ENCODE measurements at places on chromosomes 7 and 10.

DNA sequence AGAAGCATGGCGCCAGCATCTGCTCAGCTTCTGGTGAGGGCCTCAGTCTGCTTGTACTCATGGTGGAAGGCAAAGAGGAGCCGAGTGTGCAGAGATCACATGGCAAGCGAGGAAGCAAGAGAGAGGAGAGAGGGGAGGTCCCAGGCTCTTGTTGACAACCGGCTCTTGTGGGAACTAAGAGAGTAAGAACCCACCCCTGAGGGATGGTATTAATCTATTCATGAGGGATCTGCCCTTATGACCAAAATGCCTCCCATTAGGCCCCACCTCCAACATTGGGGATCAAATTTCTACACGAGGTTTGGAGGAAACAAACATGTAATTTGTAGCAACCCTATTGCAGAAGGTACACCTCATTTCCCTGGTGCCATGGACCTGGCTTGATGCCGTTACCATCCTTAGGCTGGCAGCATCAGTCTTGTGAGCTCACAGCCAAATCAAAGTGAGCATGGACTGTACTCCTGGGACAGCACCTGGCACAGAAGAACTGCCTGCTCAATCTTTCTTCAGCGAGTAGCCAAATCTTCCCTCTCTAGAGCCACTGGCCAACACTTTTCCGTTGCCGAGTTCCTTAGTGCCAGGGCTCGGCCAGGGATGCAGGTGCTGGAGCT, 6.5 kb downstream of the BTBD16 start:
- no peak for DNase-seq

DNA sequence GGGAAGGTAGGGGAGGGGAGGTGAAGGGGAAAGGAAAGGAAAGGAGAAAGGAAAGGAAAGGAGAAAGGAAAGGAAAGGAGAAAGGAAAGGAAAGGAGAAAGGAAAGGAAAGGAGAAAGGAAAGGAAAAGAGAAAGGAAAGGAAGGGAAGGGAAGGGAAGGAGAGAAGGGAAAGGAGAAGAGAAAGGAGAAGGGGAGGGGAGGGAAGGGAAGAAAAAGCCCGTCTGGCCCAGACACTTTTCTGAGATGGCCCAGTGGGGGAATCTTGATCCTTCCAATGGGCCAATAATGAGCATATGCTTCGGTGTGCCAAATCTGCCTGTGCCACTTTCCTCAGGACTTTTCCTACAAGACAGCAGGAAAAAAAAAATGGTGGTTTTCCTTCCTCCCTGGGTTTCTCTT, 64.5 kb downstream of the CH25H start:
- DNase-seq: no peak

DNA sequence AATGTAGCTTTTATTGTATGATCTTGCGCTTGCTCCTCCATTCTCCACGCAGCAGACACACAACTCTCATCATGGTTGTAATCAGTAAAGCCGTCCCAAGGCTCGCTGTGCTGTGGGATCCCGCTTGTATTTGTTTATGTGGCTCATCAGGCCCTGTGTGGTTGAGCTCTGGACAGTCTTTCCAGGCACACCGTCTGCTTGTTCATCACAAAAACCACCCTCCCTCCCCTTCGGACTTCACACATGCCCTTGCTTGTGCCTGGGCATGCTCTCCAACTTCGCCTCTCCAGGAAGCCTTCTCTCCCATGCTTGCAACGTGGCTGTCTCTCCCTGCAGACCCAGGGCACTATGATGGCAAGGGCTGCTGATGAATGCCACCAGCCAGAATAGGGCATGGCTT, 62.4 kb downstream of the HK1 start:
- no peak for DNase-seq

GRCh38 chr7:45203936-45204445, 46.4 kb downstream of the RAMP3 start:
- DNase-seq: peak; percentile 84

DNA sequence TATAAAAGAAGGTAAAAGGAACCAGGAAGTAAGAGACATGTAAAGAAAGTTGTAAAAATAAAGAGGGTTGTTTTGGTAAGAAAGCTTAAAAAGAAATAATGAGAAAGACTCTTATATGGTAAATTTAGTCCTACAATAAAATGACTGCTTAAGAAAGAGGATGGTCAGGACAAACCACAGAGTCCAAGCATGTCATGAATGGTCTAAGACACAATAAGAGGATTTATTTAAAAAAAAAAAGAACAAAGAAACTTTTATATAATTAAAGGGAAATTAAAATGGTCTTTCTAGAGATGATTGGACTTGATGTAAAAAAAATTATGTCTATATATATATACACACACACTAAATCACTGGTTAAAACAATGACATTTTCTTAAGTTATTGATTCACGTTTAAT, 18.2 kb downstream of the ATAD1 start:
- no peak for DNase-seq

DNA sequence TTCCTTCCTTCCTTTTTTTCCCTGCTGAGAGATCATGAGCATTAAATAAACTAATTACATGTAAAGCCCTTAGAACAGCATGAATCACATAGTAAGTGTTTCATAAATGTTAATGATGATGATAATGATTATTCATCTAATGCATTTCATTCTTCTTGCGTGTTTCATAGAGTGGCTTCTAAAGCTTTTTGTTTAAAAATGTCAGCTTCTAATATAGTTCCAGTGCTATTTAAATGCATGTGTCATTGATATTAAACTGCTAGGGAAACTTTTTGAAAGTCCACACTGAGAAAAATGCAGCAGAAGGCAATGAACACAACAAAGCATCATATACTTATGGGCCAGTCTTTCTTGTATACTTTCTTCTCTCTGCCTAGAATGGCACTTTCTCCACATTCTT, 894.8 kb downstream of the REEP3 start:
- DNase-seq: no peak

- DNase-seq: no peak
Observed at GRCh38 chr7:44079331-44080021, 2.9 kb downstream of the POLM start.

DNA sequence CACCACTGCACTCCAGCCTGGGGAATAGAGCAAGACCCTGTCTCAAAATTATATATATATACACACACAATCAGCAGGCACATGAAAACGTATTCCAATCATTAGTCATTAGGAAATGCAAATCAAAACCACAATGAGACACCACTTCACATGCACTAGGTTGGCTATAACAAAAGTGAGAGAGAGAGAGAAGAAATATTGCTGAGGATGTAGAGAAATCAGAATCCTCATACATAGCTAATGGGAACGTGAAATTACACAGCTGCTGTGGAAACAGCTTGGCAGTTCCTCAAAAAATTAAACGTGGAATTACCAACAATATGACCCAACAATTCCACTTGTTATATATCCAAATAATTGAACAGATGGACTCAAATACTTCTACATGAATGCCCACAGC, 43.3 kb upstream of the CNNM1 start:
- DNase-seq: no peak

DNA sequence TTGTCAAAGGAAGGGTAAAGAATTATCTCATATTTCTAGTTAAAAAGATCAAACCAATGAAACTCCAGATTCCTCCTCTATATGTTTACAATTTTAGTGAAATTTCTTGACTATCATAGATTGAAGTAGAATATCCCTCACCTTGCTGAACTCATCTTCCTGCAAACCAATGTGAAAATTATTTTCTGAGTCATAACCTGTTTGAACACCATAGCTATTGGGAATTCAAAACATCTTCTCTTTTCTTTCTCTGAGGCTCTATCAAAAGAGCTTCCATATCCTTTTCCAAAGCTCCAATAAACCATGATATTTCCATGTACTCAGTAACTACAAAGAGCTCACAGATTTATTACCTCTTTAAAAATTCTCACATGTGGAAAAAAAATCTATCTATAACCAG, 134.3 kb downstream of the DOCK4 start:
- DNase-seq: no peak

DNA sequence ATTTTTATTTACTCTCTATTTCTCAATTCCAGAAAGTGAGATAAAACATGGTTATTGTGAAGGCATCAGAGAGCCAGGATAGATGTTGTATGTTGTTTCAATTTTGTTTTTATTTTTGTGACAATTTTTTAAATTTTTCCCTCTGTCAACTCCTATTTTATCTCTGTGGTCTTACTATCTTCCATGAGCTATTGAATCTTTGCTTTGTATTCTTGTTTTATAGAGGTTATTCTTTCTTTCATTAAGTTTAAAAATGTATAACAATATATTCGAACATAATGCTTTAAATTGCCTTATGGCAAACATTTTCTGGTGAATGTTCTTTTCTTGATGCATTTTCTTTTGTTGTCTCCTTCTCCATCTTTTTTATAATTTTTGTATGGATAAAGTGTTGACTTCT, 78.4 kb downstream of the POU6F2 start:
- no peak for DNase-seq

GRCh38 chr10:52908478-52908877, 135.9 kb upstream of the MBL2 start:
- DNase-seq: no peak

GRCh38 chr7:148397985-148398384, 192.6 kb upstream of the C7orf33 start:
- DNase-seq: no peak

DNA sequence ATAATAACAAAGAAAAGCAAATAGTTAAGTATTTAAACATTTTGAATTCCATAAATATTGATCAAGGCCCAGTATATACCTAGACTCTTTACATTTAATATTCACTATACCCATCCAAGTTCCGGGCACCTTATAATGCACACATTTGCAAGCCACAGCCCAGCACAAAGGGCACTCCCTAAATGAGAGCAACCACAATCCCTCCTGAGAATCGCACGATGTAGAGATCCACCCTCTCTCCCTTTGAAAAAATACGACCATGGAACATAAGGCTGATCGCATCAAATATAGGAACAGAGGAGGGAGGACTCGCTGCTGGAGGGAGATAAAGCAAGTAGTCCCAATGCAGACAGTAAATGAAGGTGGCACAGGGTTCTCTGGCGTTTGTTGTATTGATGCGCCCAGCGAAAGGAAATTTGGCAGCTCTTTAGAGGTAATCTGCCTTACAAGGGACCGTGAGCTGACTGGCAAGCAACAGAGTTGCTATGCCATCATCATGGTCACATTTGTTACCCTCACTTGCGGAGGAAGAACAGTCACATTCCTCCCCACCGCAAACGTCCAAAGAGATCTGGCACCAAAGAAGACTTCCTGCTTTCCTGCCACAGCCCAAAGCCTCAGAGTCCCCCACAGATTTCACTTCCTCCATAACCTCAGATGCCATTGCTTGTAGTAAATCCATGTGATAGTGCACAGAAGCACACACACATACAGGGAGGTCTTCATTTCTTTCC, 16.1 kb upstream of the TAS2R40 start:
- no peak for DNase-seq

GRCh38 chr10:95327367-95327766, 36.6 kb upstream of the PDLIM1 start:
- peak; percentile 72 for DNase-seq

DNA sequence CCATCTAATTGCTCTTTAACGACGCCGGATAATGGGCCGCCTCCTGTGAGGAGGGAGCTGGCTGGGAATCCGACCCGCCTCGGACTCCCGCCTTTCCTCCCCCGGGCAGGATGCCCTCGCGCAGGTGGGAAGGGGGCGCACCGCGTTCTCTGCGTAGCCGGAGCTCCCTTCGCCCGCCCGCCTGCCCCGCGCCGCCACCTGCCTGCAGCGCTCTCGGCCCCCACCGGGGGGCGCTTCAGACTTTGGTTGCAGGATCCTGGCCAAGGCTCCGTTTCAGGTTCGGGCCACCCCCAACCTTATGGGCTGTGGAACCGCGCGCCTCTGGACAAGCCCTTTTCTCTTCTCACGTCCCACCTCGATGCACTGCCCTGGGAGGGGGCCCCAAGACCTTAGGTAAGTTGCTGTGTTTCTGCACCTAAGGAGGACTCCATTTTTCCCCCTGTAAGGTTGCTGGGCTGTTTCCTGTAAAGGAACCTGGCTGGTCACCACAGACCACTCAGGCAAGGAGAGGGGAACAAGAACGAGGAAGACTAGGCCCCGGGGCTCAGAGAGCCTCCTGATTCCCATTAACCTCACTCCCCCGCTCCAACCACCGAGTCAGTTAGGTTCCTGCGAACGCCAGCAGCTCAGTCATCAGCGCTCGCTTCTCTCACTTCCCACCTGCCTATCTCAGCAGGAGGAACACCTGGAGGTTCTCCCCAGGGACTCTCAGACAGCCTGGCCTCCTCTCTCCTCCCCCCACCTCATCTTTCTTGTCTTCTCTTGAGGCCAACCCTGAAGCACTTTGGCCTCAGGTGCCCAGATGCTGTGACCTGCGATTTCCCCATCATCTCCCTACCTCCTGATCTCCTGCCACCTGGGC, 11.3 kb upstream of the KAZALD1 start:
- peak; percentile 73 for DNase-seq

DNA sequence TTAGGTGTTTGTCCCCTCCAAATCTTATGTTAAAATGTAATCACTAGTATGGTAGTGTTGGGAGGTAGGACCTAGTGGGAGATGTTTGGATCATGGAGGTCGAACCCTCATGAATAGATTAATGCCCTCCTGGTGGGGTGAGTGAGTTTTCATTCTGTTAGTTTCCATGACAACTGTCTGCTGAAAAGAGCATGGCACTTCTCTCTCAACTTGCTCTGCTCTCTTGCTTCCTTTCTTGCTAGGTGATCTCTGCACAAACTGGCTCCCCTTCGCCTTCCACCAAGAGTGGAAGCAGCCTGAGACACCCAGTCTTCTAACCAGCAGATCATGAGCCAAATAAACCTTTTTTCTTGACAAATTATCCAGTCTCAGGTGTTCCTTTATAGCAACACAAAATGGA, 853.9 kb downstream of the SORCS1 start:
- DNase-seq: no peak

DNA sequence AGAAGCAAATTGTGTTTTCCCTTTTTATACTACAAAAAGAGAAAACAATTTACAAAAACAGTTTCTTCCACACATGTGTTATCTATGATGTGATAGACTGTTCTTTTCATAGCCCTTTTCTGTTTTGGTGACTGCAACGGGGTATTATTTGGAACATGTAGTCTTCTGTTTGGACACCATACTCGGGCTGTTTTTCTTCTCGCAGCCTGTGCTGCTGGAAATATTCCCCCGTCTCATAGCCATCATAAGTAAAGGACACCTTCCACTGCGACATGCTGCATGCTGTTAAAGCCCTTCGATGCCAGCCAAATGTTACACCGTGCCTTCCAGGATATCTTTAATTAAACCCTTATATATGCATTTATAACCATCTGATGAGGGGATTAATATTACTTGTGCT, 222.4 kb downstream of the BICC1 start:
- DNase-seq: no peak

GRCh38 chr10:3805791-3806461, 20.9 kb upstream of the KLF6 start:
- no peak for DNase-seq

GRCh38 chr10:89639326-89639725, 5.7 kb downstream of the PANK1 start:
- DNase-seq: no peak

- no peak for DNase-seq
Observed at GRCh38 chr10:96380821-96381220, 22.0 kb upstream of the OPALIN start.

DNA sequence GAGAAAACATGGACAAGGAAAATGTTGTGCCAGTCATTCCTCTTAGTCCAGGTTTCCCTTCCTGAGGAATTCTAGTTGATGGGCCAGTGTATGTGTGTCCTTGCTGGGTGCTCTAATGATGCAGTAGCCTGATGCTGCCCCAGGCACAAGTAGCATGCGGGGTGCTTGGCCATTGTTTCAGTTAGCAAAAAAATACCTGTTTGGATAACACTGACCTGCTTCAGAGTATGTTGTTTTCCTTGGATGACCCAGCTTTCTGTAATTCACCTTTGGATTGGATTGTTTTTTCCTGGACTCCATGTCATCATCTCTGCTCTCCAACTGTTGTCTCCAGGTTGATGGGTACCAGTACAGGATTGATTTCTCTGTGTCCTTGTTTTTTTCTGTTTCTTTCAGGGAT, 169.2 kb downstream of the SND1 start:
- no peak for DNase-seq

All from cardiac muscle cell (in vitro differentiated cells and primary cell).